ENCODE measurements at places on chromosomes 11 and 22.

GRCh38 chr11:6431861-6432260 lies 8.9 kb downstream of the HPX start:
- no peak for DNase-seq

DNA sequence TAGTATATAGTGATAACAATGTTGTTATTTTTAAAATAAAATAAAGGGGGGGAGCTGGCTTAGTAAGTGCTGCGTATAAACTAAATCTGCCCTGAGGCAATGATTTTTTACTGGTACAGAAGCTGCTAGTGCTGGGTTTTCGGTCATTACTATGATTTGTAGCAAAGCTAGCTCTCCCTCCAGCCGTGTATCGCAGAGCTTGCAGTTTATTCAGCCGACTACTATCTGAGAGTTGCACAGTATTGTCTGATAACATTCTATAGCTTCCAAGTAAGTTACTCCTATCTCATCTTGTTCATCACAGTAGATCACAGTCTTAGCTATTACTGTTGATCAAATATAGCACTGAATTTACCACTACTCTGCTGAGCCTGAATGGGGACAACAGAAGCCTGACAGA lies 805.5 kb upstream of the ARHGAP42 start:
- no peak for DNase-seq

- no peak for DNase-seq
Observed at GRCh38 chr11:27390318-27391295, 27.6 kb upstream of the CCDC34 start.

DNA sequence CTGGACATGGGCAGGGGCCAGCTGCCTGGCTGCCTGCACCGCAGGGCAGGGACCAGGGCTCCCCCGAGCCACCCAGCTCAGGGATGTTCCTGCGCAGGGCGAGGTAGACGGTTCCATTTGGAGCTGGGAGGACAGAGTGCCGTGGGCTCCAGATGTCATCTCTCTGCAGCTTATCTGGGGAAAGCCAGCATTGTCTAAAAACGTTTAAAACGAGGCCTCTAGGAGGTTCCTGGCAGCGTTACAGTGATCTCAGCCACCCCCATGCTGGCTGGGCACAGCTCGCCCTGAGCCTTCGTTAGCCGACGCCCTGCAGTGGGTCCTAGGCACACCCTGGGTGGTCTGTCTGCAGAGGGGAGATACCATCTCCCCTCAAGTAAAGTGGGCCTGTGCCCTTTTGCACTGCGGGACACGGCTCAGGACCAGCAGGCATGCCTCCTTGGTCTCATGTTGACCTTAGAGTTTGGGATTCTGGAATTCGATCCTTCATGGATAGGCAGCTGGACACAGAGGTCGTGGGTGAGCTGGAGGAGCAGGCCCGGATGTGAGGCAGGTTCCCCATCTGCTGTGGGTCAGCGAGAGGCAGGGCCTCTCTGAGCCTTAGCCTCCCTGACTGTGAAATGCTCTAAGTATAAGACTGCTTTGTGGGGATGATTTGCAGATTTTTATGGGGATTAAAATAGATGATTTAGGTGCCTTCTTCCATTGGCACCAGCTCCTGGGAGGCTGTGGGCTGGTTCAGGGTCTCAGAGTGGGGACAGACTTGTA lies 14.1 kb downstream of the SYNGR1 start:
- no peak for DNase-seq

DNA sequence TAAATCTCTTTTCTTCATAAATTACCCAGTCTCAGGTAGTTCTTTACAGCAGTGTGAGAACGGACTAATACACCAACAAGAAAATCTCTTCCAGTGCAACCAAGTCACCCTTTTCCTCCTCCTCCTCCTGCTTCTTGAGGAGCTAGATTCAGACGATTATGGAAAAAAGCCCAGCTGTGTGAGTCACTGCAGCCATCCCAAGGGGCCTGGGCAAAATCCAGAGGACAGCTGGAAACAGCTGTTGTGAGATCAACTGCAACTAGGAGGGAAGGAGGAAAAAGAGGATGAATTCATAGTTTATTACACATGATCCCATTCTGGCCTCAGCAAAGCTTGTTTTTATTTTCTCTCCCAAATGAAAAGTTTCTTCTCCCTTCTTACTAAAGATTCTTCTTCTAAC lies 32.9 kb downstream of the RBFOX2 start:
- no peak for DNase-seq

GRCh38 chr22:35987487-35987886 lies 41.1 kb downstream of the RBFOX2 start:
- no peak for DNase-seq

GRCh38 chr11:33266393-33267215 lies 9.4 kb downstream of the HIPK3 start:
- no peak for DNase-seq

- DNase-seq, result peak; percentile 97
Observed at GRCh38 chr22:50276143-50276542, 6.0 kb upstream of the MAPK11 start.

GRCh38 chr22:31734512-31734911 lies 15.4 kb downstream of the PRR14L start:
- no peak for DNase-seq

- DNase-seq, result no peak
Observed at GRCh38 chr11:128759597-128759996, 65.7 kb downstream of the FLI1 start.

- DNase-seq, result no peak
Observed at GRCh38 chr11:875769-876301, 33.2 kb downstream of the TSPAN4 start.

- no peak for DNase-seq
Observed at GRCh38 chr11:44307340-44308099, 2.4 kb downstream of the ALX4 start.

- DNase-seq, result no peak
Observed at GRCh38 chr11:46914363-46914762, 4.0 kb downstream of the LRP4 start.

DNA sequence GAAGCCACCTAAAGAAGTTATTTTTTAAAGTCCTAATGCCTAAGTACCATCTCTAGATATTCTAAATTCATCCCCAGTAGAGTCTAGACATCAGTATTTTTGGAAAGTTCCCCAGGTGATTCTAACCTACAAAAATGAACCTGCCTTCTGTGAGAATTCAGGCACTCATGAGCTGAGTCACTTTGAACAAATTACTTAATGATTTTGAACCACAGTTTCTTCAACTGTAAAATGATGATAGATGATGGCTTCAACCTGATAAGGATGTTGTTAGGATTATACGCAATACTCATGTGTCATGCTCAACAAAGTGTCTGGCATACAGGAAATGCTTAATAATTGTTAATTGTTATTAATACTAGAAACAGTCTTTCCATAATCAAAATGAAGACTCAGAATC lies 82.8 kb upstream of the OR5AK2 start:
- DNase-seq, result no peak

- no peak for DNase-seq
Observed at GRCh38 chr11:122963961-122964360, 17.7 kb downstream of the BSX start.

DNA sequence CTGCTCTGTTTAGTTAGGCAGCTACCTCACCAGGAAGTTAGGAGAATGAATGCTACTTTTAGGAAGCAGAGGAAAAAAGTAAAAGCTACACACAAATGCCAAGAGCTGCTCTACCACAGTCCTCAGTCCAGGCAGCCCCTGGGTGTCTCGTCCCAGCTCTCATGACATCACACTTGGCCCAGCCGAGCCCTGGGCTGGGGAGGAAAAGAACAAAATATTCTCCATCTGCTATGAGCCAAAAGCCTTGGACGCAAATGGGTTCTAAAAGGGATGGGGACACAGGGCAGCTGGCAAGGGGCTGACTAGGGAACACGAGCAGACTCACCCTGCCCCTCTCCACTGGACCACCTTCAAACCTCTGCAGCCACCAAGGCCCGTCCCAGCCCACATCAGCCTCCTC lies 26.1 kb downstream of the TMEM184B start:
- DNase-seq, result no peak

DNA sequence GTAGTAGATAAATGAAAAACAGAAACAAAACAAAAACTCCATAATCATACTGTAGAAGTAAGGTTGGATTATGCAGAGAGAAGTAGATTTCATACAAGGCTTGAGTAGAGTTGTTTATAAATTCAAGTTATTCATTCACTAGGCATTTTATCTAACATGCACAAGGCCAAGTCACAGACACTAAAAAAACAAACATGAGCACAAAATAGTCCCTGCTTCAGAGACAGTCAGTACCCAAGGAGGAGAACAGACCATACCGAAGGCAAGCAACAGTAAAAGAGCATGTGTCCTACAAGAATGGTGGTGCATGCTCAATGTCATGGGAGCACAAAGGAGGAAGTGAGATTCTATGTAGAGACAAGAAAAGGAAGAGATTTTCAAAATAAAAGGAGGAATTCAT lies 796.5 kb upstream of the LRRC4C start:
- no peak for DNase-seq

GRCh38 chr11:12434325-12434654 lies 56.9 kb downstream of the PARVA start:
- no peak for DNase-seq

DNA sequence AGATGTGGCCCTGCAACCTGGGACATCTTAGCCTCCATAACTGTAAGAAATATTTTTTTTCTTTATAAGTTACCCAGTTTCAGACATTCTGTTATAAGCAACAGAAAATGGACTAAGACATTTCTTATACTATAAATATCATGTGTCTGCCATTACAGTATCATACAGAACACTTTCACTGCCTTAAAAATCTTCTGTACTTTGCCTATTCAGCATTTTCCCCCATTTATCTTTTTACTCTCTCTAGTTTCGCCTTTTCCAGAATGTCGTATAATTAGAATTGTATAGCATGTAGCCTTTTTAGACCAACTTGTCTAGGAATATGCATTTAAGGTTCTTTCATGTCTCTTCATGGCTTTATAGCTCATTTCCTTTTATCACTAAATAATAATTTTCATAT lies 88.0 kb downstream of the PARVA start:
- DNase-seq, result no peak

GRCh38 chr11:106131998-106132397 lies 54.5 kb downstream of the AASDHPPT start:
- no peak for DNase-seq

DNA sequence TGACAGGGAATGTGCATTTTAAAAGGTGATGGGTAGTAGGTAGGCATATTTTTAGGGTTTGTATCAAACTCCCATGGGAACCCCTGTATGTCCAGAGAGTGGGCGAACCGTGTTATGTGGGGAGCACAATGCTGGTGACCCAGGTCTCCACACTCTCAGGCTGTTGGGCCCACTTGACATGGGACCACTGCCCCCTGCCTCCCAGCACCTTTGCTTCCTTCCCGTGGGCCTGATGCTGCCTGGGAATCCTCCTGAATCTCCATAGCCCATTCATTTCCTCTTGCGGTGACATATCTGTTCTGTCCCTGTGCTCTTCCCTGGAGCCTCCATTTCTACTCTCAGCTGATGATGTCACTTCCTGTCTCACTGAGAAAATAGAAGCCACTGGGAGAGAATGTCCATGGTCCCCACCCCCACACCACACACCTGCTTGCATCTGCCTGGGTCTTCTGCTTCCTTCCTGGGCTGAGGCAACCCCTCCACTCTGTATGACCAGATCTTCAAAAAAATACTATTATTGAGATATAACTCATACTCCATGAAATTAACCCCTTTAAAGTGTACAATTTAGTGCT lies 55.8 kb upstream of the THY1 start:
- DNase-seq, result no peak

DNA sequence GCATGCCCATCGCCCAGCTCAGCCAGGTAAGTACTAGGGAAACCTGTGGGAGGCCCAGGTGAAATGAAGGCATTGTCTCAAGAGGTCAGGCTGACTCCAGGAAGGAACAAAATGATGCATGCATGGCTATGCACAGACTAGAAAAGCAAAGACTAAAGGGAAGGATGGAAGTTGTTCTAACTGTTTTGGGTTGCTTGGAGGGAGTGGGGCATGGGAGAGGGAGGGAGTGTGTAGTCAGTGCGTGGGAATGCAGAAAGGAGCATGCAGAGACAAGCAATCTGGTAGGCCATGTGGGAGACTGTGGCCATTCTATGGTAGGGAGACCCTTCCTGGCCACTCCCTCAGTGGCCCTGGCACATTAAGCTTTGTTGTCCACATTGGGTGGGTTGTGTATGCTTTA lies 2.9 kb downstream of the MICAL3 start:
- DNase-seq, result no peak

DNA sequence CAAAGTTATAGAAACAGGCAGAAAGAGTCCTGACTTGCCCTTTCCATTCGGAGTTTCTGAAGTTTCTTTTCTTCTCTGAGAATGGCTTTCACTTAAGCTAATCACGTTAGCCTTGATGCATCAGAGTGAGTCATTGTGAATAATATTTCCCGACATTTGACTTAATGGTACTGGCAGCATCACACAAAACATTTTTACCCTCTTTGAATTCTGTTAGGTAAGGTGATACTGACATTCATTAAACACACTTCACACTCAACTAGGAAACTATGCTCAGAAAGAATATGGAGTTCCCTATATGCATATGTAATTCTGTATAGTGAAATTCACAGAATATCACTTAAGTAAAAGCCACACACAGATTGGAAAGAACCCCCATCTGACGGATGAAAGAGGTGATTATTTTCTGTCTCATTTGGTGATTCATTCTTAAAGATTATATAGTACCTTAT lies 120.8 kb upstream of the ARHGAP20 start:
- DNase-seq, result no peak

DNA sequence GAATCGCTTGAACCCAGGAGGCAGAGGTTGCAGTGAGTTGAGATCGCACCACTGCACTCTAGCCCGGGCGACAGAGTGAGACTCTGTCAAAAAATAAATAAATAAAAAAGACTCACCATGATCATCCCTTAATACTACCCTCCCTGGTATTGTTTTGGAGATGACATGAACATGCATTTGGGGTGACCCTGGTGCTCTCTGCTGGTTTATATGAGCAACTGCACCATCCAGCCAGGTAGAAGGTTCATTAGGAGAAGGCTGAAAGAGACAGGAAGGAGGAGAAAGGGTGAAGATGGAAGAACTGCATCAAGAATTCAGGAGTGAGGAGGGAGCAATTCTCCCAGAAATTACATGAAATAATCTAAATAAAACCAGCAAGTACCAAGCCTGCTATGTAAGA lies 37.8 kb downstream of the SLC5A1 start:
- DNase-seq, result peak; percentile 15

- DNase-seq, result peak; percentile 6
Observed at GRCh38 chr11:80846979-80847378, 1406.1 kb upstream of the TENM4 start.

DNA sequence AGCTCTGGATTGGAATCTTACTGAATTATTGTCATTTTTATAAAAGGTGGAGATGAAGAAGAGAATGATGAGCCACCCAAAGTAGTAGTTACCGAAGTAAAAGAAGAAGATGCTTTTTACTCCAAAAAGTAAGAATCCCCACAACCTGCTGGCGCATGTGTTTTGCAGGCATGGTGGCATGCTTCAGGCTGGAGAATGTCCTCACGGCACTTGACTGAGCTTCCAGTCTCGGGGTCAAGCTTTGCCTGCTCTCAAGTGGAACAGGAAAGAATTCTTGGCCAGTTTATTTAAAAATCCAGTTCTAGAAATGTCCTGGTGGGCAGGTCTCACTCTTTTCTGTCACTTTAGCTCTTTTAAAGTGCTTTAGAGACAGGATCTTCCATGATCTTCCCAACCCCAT lies 17.5 kb downstream of the NUP50 start:
- no peak for DNase-seq

GRCh38 chr11:27777033-27777432 lies 76.8 kb upstream of the BDNF start:
- no peak for DNase-seq

All from GM19239 (cell line).